ENCODE measurements at places on chromosomes 3 and 15.

- no peak for DNase-seq
Measured at GRCh38 chr15:33425142-33425541, 114.4 kb downstream of the RYR3 start.

GRCh38 chr3:57683286-57683685 lies 9.6 kb downstream of the DENND6A start:
- no peak for DNase-seq

- DNase-seq, result no peak
Measured at GRCh38 chr3:41900265-41900664, 61.6 kb downstream of the ULK4 start.

DNA sequence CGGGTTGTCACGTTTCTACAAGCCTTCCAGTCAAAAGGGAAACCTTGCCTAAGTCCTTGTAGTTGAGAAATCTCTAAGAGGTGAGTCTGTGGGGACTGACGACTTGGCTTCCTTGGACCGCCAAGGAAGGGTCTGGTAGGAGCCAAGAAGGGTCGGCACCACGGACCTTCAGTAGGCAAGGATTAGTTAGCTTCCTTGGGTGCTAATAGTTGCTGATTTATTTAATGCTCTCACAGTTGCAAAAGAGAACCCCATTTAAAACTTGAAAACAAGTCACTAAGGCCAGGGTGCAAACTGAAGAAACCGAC lies 361 bp upstream of the LCMT2 start:
- DNase-seq, result no peak

DNA sequence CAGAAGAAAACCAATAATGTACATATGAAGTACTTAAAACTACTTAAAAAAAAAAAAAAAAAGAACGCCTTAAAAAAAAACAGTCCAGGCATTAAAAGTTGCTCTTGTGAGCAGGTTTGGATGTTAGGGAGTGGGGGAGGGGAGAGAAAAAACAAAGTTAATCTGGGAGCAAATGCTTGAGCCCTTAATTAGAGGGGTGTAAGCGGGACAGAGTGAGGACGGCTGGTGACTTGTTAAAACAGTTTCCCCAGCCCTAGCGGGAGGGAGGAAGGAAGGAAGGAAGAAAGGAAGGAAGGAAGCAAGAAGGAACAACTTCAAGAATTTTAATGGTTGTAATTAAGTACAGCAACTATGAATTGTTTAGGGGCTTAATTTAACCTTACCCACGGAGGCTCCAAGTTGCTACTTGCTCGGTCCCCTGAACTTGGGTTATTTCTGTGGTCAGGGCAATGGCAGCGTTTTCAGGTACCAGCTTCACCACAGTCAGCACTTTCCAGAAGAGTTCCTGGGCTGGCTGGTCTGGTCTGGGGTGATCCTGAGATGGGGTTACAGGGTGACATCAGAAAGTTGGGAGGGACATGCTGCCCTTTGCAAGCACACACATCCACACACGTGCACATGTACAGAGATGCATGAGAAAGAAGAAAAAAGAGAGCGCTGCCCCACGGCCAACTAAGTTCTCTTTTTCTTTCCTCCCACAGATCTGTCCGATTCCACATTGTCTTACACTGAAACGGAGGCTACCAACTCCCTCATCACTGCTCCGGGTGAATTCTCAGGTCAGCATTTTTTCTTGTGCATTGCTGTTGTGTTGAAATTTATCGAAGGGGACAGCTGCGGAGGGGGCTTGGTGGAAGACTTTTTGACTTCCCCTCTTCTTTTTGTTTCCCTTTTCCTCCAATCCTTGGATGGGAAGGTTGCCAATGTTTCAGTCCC lies 14.0 kb downstream of the SMAD6 start:
- no peak for DNase-seq

GRCh38 chr3:170520996-170521395 lies 64.9 kb downstream of the SLC7A14 start:
- no peak for DNase-seq

GRCh38 chr15:68081869-68082505 lies 27.9 kb downstream of the PIAS1 start:
- no peak for DNase-seq

DNA sequence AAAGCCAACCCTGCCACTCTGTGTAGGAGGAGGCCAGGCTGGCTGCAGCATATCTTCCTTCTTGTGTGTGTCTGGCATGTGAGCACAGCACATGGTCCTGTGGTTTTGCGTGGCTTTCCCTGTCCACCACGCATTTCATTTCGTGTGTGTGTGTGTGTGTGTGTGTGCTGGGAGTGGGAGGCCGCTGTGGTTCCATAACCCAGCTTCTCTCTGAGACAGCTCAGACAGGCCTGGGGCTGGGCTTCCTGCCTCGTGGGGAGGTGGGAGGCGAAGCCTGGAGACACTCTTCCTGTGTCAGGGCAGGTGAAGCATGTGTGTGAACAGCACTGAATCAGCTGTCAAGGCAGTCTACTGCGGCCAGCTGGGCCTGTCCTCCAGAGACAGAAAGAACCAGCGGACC lies 16.0 kb upstream of the MRPS22 start:
- no peak for DNase-seq

DNA sequence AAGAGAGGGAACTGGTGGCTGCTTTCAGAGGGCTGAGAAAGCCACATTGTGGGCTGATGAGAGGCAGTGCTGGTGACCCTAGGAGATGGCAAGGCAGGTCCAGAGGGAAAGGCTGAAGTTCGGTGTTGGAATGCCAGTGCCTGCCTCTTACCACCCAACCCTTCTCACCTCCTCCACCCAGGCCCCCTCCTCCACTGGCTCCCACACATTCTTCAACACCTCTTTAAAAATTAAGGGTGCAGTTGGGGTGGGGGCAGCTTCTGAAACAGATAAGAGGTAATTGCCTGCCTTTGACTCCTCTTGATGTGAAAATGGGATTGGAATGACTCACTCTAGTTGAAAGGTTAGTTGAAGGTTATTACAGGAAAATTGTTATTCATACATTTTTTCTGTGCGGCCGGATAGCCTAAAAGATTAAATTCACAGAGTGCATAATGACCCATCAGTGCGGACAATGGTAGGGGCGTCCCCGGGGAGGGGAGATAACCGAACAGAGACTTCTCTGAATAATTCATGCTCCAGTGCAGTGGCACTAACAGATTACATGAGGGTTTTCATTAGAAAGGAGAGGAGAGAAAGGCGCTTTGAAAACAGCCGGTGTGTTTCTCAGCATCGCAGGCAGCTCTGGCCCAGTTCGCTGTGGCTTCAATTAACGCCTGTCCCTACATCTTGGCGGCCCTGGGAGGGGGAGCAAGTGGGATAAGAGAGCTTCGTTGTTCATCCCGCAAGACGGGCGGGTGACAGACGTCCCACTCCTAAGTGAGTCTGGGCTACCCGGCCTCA lies 212.4 kb downstream of the TLE3 start:
- DNase-seq, result no peak

DNA sequence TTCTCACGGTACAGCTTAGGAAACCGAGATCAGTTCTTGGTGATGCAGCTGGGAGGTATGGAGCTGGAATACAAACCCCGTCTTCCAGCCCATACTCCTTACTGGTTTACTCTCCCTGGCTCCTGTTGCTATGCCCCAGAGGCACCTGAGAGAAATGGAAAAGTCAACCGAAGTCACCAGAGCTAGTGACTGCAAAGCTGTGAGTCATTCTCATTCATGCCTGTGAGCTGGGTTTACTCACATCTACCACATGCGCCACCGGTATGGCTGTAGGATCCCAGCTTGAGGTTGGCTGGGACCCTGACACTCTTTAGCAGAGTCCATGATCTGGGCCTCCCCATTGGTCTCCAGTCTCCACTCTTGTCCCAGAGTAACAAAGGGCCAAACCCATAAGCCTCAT lies 111.5 kb upstream of the ETV5 start:
- no peak for DNase-seq

GRCh38 chr3:139935866-139936817 lies 1.2 kb downstream of the CLSTN2 start:
- DNase-seq, result no peak

DNA sequence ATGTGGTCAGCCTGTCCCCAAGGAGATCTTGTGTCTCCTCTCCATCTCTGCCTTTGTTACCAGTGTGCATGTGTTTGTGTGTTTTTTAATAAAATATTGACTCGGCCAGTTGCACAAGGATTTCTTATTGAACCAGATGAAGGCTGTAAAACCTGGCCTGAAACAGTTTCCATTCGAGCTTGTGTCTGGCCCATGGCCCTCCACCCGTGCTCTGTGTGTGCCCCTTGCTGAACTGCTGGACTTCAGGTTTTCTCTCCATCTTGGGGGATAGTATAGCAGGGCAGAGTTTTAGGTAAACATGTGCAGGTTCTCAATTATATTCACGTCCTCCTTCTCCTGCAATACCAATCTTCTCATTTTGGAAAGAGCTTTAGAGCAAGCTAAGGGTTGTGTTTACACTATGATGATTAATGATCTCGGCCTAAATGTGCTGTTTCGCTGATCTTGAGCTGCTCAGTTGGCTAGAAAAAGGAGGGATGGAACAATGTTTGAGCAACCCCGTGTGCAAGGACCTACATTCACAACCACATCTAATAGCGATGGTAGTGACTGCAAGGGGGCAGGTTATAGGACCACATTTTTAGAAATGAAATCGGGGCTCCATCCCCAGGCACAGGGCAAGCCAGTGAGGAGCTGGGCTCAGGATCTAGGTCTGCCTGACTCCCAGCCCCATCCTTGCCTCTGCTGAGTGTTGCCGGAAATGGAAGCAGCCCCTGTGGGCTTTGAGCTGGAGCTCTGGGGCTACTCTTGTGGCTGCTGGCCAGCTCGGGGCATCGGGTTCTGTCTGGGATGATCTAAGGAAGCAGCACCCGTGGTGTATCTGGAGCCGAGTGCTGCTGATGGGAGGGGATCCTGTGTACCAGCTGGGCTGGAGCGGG lies 47.7 kb downstream of the CMTM6 start:
- DNase-seq, result no peak

- no peak for DNase-seq
Measured at GRCh38 chr3:43534675-43535074, 87.1 kb downstream of the ANO10 start.

DNA sequence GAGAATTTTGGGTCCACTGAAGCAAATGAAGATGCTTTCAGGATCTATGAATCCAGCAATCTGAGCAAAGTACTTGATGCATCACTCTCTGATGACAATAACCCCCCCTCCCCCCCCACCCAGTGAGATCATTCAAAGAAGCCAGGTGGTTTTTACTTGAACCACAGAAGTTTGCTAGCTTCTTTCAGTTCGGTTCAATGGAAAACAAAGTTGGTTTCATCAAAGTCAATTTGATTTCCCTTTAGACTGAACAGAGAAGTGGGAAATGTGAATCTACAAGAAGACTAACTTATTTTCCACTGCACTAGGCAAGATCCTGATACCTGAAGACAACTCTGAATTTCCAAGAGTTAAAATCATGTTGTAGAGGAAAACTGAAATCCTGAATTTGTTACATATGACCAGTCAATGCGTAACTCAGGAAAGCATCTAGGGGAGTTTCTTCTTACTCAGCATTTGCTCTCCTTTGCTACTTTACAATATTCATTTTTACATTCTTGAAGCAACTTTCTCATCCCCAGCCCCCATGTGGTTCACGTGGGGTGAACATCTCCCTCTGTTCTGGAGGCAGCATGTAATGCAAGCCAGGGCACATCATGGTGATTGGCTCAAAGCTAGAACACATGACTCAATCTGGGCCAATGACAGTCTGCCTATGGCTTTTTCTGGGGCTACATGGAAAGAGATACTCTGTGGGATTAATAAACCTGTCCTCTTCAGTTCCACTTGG lies 572.6 kb downstream of the FOXP1 start:
- peak; percentile 48 for DNase-seq

GRCh38 chr3:14452740-14453710 lies 50.6 kb downstream of the SLC6A6 start:
- DNase-seq, result no peak

- DNase-seq, result no peak
Measured at GRCh38 chr3:155702745-155703591, 41.9 kb downstream of the PLCH1 start.

GRCh38 chr3:72606005-72606800 lies 242.0 kb downstream of the SHQ1 start:
- no peak for DNase-seq

DNA sequence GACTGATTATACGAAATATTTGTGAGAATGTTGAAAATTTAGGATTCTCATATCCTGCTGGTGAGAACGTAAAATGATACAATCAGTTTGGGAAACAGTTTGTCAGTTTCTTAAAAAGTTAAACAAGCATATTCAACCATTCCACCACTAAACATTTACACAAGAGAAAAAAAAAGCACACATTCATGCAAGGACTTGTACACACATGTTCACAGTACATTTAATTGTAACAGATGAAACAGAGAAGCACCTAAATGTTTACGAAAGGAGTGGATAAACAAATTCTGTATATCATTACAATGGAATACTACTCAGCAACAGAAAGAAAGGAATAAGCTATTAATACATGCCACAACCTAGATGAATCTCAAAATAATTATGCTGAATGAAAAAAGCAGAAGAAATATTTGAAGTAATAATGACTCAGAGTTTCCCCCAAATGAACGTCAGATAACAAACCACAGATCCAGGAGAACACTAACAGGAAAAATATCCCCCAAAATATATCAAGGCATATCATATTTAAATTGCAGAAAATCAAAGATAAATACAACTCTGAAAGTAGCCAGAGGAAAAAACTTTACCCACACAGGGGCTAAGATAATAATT lies 14.3 kb downstream of the ANKRD28 start:
- no peak for DNase-seq

DNA sequence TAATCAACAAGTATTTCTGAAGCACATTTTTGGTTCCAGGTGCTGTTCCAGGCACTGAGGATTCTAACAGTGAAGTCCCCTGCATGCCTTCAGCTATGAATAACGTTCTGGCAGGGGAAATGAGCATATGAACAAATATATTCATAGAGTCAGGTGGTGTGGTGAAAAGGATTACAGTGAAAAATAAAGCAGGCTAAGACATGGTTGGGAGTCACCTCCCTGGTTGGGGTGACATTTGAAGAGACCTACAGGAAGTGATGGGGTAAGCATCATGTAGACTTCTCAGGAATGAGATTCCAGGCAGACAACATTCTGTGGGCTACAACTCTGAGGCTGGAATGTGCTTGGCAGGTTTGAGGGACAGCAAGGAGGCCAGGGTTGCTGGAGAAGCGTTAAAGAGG lies 15.0 kb downstream of the FRMD4B start:
- no peak for DNase-seq

DNA sequence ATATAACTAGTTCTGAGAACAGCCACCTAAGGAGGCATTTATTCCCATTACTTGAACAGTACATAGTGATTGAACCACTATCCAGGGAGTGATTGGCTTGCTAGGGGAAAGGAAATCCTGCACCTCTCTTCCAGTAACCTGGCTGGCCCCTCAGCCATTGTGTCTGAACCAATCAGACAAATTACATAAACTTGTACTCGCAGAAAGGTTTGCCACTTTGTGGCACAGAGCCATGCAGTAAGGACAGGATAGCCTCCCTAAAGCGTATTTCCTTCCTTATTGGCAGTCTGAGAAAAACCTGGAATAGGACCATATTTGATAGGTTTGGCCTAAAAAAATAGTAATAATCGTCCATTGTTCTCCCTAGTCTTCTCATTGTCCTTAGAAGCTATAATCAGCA lies 19.0 kb downstream of the CMSS1 start:
- no peak for DNase-seq

- no peak for DNase-seq
Measured at GRCh38 chr3:36434687-36435426, 54.6 kb downstream of the STAC start.

- DNase-seq, result no peak
Measured at GRCh38 chr3:107142786-107143575, 234.3 kb upstream of the CCDC54 start.
